ENCODE measurements at places on chromosomes 7 and 10. TPM values are rescaled to one million over a fixed set of nuclear protein-coding genes. Genes with fewer than 3 reads are reported as not detected.

The DLG5 gene
- total RNA-seq, result 75.8 TPM

The HTR5A gene
- not detected for total RNA-seq

The ENTPD1 gene
- total RNA-seq, result 0.50 TPM

The TUBGCP2 gene
- 79.1 TPM for total RNA-seq

The FAM25G gene
- not detected for total RNA-seq

The ABCB1 gene
- total RNA-seq, result 10.5 TPM

The TMEM236 gene
- under 0.01 TPM for total RNA-seq

The SPDYE9 gene
- under 0.01 TPM for total RNA-seq

The IFIT2 gene
- 8.7 TPM for total RNA-seq

The COL13A1 gene
- total RNA-seq, result 21.5 TPM

The MUC3A gene
- not detected for total RNA-seq

The TCERG1L gene
- total RNA-seq, result not detected

The ITIH2 gene
- not detected for total RNA-seq

Data from smooth muscle cell of trachea (primary cell).